ENCODE measurements at places on chromosomes 1 and 21.

GRCh38 chr1:27931759-27932158 is 3.0 kb upstream of the SMPDL3B start:
- no peak for DNase-seq

DNA sequence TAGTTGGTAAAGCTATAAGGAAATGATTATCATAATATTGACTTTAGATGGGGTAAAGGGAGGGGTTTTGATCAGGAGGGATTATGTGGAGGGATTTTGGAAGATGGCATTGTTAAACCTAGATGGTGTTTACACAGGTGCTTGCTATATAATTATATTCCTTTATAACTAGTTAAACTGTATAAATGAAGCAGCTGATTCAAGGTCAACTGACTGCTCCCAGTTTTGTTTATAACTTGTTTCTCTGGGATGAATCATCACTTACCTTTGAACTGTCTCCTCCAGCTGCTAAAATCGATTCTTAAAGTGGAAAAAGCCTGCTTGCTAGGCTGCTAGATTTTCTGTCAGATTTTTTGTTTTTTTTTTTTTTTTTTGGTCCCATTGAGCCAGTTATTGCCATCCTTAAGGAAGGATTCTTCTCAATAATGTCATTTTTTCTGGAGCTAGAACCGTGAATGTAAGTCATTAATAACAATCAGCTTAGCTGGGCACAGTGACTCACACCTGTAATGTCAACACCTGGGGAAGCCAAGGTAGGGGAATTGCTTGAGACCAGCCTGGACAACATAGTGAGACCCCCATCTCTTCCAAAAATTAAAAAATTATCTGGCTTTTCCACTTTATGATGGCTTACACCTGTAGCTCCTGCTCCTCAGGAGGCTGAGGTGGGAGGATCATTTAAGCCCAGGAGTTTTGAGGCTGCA is 153.2 kb downstream of the PIK3R3 start:
- no peak for DNase-seq

DNA sequence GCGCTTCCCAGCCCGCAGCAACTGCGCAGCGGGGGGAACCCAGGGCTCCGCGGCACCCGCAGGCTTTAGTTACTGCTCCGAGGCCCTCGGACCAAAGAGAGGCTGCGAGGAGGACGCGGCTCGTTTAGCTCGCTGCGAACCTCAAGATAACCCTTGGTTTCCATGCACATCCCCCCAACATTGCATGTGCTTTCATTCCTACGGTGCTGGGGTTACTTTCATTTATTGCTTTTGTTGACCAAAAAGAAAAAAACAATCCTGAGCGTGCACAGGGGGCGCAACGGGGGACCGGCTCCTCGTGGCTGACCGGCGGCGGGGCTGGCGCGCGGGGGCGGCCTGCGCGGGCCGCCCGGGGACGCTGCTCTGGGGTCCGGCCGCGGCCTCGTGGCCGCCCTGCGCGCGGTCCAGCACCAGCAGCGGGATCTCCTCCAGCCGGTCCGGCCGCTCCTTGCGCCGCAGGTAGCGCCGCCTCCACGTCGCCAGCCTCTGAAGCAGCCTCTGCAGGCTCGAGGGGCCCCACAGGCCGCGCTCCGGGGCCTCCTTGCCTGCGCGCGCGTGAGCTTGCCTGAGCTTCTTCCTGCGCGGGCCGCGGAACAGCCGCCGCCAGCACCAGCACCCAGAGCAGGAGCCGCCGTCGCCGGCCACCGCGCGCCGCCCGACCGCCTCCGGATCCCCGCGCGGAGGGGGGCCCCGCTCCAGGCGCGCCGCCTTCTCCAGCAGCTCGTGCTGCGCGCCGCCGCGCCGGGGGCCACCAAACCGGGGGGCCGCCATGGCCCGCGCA is 77.4 kb downstream of the DESI2 start:
- DNase-seq, result peak; percentile 26

GRCh38 chr1:84352298-84353106 is 45.8 kb upstream of the DNASE2B start:
- no peak for DNase-seq

GRCh38 chr1:160068225-160068624 is 1.7 kb downstream of the KCNJ10 start:
- no peak for DNase-seq

DNA sequence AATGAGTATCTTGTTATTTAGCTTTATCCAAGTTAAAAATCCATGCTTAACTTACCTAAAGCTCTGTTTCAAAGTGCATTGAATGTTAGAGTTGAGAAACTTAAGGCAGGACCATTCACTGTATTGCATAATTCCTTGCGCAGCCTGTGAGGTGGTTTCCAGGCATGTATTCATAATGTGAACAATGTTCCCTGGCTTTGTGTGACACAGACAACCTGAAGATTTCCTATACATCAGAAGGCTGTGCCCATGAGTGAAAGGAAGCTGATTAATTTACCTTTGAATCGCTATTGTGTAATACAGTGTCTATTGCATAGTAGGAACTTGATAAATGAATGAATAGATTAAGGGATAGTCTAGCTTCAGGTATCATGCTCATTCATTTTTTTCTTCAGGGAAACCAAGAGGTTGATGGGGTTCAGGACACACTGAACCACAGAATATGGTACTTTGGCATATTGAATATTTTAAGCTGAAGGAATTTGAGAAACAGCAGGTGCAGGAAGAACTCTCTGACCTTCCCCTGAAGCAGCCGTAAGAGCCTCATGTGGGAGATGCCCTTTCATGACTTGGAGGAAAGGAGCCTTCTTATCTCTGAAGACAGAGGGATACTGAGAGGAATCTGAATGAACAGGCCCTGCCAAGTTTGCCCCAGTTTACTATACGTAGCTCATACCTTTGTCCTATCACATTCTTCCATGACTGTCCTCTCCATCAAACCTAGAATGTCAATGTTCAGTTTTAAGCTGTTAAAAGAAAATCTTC is 88.6 kb upstream of the GNG12 start:
- DNase-seq, result no peak

- no peak for DNase-seq
These were observed 20.7 kb upstream of the ATP1A1 start for GRCh38 chr1:116352349-116352813.

DNA sequence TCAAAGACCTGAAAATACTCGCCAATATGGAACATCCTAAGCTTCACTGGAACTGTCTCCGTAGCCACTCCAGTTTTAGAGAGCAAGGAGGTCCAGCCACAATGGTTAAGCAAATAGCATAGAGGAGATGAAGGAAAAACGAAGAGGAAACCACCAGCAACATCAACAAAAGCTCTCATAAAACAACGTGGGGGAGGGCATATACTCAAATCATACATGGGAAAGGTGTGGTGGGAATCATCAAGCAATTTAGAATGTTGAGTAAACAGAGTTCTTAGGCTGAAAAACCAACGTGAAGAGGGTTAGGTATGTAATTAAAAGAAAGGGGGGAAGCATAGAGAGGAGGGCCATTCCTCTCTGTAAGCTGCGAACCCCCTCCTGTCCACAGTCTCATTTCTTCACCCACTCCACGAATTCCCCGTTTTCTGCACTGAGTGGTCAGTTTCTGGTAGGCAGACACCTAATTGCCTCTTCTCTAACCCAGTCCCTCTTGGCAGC is 1.0 kb downstream of the TMEM59 start:
- no peak for DNase-seq

DNA sequence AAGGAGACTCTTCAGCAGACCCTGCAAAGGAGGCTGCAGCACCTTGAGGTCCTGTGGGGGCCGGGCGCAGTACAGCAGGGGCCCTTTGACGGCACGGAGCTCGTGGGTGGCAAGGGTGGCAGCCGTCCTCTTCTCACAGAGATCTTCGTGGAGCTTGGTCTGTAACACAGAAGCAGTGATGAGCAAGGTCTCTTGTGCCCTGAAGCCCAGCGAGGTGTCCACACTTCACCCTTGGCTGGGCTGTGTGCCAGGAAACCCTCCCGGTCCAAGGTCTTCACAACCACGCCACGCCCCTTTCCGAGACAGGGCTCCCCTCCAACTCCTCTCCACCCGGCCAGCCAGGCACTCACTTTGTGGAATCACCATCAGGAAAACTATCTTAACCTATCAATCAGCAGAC is 11.3 kb downstream of the LRRC47 start:
- no peak for DNase-seq

DNA sequence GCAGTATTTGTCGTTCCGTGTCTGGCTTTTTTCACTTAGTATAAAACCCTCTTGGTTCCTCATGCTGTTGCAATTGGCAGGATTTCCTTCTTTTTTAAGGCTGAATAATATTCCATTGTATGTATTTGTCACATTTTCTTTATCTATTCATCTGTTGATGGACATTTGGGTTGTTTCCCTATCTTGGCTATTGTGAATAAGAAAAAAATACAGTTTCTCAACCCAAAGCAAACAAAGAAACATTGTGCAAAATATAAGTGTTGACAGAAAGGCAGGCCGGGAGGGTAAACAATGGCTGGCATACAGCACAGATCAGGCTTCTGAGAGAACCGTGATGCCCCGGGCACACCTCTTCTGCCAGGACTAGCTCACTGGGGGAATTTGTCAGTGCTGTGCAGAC is 26.9 kb downstream of the NENF start:
- no peak for DNase-seq

- no peak for DNase-seq
These were observed 874.8 kb downstream of the KCNT2 start for GRCh38 chr1:195733408-195733807.

DNA sequence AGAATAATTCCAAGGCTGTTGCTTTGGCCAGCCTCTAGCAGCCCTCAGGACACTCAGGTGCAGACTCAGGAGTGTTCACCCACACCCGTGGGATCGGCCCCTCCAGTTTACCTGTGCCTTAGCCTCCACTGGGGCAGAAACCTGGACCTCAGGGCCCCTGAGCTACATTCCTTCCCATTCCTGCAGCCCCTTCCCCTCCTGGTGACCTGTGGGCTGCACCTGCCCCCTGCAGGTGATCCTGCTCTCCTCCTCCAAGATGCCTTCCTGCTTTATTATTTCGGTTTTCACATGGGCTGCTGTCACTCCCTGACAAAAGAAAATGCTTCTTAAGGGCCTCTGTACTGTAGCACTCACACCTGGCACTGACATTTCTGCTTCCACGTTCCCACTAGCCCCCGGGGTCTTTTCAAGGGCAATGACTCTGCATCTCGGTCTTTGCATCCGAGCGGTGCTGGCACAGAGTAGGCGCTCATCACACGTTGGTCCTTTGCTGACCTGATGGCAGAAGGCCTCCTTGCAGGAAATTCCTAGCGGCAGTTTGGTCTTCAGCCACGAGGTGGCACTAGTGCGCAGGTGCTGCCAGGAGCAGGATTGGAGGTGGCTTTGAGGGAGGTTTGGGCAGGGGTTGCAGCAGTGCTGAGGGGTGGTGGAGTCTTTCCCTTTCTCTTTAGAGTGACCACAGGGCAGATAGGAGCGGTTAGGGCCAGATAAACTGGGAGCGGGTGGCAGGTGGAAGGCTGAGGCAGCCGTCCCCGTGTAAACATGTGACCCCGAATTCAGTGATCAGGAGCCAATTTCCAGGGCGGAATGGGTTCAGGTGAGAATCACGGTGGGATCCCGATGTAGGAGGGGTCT is 25.3 kb upstream of the ETV3 start:
- peak; percentile 69 for DNase-seq

DNA sequence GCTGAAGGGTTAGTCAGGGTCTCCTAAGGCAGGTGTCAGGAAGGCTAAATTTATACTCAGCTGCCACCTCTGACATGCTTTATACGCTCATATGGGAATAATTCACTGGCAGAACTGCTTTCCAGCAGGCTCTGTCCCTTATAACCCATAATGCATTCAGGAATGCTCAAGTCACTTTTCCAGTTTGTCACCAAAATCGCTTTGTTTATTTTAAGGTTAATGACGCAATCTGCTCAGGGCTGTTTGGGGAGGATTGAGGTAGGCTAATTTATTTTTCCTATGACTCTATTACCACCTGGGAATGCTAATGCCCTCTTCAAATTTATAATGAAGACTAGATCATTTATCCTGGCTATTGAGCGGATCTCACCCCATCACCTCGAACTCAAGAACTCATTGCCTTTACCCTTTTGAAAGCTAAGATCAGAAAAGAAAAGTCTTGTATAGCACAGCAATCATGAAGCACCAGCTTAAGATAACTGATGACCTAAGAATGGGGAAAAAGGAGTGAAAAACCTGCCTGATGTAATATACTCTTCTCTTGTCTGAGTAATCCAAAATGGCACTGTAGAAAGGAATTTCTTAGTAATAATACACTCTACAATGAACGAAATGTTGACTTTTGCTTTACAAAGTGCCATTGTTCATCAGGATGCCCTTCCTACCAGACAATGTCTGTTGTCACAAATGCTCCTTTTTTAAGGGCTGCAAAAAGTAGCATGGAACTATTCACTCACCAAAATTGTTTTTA is 97.9 kb upstream of the EXO1 start:
- DNase-seq, result no peak

All from stimulated activated CD4-positive, alpha-beta T cell treated with anti-CD3 and anti-CD28 coated beads, Interleukin-12 subunit alpha, Interleukin-12 subunit beta, amount 100 ng/mL, for 4 hours (primary cell).